Stimulated activated effector memory CD8-positive, alpha-beta T cell treated with anti-CD3 and anti-CD28 coated beads, Interleukin-12 subunit alpha, Interleukin-12 subunit beta, amount 100 ng/mL, for 72 hours (primary cell): ENCODE measurements at places on chromosomes 11 and 22.
A peak's percentile ranks its signal among the peaks of the same experiment; 100 is the strongest.

DNA sequence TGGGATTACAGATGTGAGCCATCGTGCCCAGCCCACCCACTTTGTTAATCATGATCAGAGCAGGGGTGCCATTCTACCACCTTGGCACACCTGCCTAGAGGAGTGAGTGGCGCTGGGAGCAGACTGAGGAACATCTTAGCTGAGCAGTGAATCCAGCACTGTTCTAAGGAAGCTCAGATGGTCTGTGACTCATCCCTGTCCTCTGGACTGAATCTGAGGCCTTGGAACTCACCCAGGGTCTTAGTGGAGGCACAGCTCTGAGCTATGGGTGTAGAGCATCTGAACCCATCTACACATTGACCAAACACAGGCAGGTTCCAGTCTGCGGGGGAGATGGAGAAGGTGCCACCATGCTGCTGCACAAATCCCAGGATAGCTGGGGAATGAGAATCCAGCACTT lies 14.9 kb downstream of the PGAP2 start:
- DNase-seq: no peak

DNA sequence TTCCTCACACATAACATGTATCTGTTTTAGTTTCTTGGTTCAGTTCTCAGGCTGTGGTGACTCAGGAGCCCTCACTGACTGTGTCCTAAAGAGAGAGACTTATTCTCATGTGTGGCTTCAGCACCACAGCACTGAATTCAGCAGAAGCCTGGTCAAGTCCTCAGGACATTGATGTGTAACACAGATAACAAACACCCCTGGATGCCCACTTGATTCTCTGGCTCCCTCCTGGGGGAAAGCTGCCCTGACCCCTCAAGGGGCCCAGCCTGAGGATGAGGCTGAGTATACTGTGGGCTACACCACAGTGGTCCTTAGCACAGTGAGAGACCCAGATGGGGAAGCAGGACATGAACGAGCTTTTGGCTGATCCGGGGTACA lies 87.2 kb upstream of the VPREB1 start:
- DNase-seq: no peak

GRCh38 chr11:76323804-76324203 lies 57.1 kb downstream of the THAP12 start:
- no peak for DNase-seq

DNA sequence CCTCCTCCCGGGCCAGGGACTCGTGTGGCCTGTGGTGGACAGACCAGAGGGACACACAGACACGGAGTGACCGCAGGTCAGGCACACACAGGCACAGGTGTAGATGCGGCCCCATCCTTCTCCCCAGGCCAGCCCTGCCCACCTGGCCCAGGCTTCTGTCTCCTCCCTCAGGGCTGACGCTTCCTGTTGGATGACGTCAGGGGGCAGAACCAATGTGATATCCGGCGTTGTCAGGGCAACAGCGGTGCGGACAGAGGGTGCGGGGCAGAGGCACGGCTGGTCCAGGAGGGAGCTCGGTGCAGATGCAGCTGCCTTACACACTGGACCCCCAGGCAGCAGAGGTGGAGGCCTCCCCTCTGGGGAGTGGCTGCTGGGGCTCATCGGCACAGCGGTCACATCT lies 2.9 kb upstream of the TUBGCP6 start:
- peak; percentile 77 for DNase-seq

- no peak for DNase-seq
Measured at GRCh38 chr11:35477901-35478300, 47.5 kb downstream of the PAMR1 start.

- no peak for DNase-seq
Measured at GRCh38 chr22:32761251-32761903, 40.1 kb upstream of the TIMP3 start.

GRCh38 chr11:95148406-95148805 lies 58.8 kb downstream of the ENDOD1 start:
- no peak for DNase-seq

GRCh38 chr11:125408311-125408711 lies 87.8 kb downstream of the FEZ1 start:
- DNase-seq: no peak

DNA sequence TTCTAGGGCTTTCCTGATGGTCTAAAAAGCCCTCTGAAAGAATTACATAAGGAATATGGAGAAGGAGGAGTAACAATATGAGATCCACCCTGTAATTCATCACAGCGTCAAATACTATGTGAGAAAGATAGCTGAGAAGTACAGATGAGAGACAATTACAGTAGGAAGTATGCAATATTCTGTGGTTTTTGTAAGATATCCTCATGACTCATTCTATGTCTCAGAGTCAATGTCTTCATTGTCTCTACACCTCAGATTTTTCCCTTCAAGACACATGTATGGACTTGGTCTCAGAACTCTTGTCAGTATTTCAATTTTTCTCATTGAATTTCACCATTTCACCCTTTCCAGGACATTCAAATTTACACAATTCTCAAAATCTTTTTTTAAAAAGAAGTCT lies 343.3 kb upstream of the CTSC start:
- DNase-seq: no peak

- DNase-seq: no peak
Measured at GRCh38 chr22:46953968-46954765, 191.7 kb downstream of the TBC1D22A start.

- no peak for DNase-seq
Measured at GRCh38 chr11:73359930-73360742, 16.1 kb upstream of the RELT start.

- no peak for DNase-seq
Measured at GRCh38 chr11:45022294-45023064, 71.8 kb upstream of the TP53I11 start.

GRCh38 chr11:12174477-12175143 lies 64.2 kb downstream of the MICAL2 start:
- peak; percentile 71 for DNase-seq

DNA sequence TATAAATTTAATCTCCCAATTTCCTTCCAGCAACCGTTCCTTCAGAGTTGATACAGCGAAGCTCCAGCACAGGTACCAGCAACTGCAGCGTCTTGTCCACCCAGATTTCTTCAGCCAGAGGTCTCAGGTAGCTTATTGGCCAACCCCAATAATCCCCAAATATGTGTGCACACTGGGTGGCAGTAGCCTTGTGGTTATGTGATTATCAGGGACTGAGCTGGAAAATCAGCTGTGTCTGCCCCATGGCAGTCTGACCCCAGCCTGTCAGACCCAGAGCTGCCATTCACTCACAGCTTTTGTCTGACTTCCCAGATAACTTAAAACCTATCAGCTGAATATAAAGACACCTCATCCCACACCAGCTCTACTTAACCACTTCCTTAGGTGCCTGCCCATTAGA lies 2.0 kb downstream of the HSCB start:
- DNase-seq: no peak

- DNase-seq: no peak
Measured at GRCh38 chr11:58046231-58046630, 15.5 kb downstream of the OR6Q1 start.
